Heart left ventricle (tissue), 16 donors: ENCODE measurements at places on chromosomes 16 and 17. TPM values are rescaled to one million over a fixed set of nuclear protein-coding genes. Genes with fewer than 3 reads are reported as not detected.

- no peak for DNase-seq
These were observed 16.2 kb upstream of the KPNA2 start for GRCh38 chr17:68019336-68019674.

GRCh38 chr16:75787440-75787839 lies 61.1 kb upstream of the CPHXL start:
- no peak for DNase-seq

DNA sequence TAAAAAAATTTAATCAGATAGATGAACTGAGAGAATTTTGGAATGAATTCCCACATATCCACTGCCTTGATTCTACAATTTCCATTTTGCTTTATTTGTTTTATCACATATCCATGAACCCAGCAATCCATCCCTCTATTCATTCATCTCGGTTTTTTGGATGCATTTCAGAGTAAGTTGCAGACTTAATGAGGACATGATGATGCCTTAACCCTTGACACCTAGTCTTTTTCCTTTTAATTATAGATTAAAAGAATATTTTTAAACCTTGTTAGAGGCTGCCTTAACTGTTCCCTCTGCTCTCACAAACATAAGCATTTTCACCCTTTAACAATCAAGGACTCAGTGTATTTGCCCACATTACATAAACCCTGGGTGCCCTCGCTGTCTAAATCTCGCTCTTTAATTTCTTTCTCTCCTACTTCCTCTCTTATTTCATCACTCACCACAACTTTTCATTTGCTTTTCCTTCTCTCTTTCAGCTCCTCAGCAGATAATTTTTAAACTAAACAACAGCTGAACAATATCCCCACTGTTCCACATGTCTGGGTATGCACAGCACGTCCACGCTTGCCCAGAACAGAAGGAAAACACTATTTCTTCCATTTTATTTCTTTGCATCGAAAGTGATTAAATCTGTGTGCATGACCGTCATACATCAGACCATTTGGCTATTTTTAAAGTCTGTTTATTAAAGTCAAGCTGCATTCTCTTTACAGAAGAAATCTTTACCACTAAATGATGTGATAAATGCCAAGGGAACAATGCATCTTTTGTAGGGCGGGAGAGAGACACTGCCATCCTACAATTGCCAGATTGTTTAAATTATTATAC lies 39.9 kb downstream of the IQCK start:
- DNase-seq: no peak

- DNase-seq: no peak
These were observed 18.3 kb downstream of the GLYR1 start for GRCh38 chr16:4828567-4829321.

DNA sequence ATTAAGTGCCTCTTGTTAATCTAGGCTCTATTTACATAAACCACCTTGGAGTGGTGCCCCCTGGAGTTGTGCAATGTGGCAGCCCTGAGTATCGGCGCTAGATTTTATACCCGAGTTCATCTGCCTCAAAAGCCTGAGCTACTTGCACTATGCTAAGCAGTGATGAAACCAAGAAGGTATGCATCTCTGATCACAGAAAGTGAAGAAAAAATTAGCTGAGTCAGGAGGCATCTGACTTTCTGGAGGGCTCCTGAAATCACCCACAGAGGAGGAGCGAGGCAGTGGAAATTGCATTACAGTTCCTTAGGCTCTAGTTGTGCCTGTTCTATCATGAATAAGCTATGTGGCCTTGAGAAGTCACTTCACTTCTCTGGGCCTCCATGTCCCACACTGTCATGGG lies 80.3 kb upstream of the PSMD7 start:
- no peak for DNase-seq

The TMEM100 gene
- total RNA-seq: 7.8 TPM

The EDC4 gene
- 31.9 TPM for total RNA-seq

The LGALS9B gene
- 0.32 TPM for total RNA-seq

The KRTAP9-4 gene
- not detected for total RNA-seq
